ENCODE measurements at places on chromosomes 6 and 20.

DNA sequence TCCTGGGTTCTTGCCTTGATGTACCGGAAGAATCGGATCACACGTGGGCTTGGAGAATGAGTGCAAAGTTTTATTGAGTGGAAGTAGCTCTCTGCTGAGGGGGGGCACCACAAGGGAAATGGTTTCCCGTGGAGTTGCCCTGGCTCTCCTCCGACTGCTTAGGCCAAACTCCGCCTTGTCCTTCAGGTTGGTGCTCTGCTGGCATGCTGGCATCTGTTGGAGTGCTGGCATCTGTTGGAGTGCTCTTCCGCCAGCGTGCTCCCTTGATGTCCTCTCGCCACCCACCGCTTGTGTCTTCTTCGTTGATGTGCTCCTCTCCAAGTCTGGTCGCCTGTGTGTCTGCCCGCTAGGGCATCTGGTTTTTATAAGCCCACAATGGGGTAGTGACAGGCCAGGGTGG, 317.1 kb upstream of the HSF2 start:
- DNase-seq = no peak

GRCh38 chr6:89581689-89582088, 56.9 kb downstream of the LYRM2 start:
- DNase-seq = no peak

- no peak for DNase-seq
These were observed 49.4 kb downstream of the ERMARD start for GRCh38 chr6:169800668-169801395.

GRCh38 chr6:121223930-121224329, 110.3 kb downstream of the TBC1D32 start:
- DNase-seq = no peak

- no peak for DNase-seq
These were observed 30.6 kb downstream of the MTHFD1L start for GRCh38 chr6:150895928-150896632.

DNA sequence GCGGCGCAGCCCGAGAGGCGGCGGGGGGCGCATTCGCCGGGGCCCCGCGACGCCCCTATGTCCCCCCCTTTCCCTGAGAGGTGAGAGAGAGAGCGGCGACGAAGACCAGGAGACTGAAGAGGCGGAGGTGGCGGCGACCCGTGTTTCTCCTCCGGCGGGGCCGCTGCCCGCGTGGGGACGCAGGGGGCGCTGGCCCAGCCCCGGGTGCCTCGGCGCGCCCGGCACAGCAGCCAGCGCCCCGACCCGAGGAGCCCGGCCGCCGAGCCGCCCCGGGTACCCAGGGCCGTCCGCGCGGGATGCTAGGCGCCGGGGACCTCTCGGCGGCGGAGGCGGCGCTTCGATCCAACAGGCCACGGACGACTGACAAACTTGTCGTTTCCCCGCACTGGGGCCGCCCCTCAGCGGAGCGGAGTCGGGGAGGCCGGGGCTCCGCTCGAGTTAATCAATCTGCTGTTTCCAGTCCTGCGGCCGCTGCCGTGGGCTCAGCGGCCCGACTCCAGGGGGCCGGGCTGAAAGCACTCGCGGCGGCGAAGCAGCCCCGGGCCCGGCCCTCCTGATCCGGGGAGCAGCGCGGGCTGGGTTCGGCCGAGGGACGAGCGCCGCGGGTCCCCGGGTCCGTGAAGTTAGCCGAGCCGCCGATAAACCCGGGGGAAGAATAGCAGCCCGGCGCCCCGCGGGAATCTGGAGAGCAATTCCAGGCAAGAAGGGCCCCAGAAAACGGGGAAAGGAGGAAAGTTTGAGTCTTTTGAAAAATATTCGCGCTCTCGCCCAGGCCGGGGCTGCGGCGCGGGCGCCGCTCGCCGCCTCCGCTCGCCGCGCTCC, 631 bp downstream of the MDGA1 start:
- no peak for DNase-seq

DNA sequence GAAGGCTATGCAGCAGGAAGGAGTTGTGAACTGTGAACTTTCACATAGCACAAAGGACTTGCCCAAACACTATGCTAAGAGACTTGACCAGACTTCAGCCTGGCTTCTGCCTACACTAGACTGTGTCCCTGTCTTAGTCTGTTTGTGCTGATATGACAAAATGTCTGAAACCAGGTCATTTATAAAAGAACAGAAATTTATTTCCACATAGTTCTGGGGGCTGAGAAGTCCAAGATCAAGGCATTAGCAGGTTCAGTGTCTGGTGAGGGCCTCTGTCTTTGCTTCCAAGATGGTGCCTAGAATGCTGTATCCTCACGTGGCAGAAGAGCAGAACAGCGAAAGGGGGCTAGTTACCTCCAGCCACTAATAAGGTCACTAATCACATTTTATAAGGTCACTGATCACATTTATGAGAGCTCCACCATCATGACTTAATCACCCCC, 16.0 kb upstream of the MCM3 start:
- no peak for DNase-seq

DNA sequence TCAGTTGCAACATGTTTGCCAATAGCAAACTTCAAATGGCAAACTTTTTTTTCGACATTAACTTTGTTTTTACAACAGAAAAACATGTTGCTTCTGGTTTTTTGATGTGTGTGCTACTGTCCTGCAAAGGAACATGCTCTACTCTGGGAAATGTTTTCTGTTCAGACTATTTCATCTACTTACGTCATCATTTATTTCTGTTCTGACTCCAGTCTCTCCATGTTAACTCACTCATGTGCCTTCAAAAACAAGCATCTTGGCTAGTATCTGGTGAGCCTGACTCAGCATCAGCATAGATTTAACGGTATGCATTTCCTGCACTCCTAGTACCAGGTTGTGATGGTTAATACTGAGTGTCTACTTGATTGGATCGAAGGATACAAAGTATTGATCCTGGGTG, 36.1 kb upstream of the MAP7 start:
- no peak for DNase-seq

- DNase-seq = no peak
These were observed 536.8 kb upstream of the JAG1 start for GRCh38 chr20:11210611-11211010.

DNA sequence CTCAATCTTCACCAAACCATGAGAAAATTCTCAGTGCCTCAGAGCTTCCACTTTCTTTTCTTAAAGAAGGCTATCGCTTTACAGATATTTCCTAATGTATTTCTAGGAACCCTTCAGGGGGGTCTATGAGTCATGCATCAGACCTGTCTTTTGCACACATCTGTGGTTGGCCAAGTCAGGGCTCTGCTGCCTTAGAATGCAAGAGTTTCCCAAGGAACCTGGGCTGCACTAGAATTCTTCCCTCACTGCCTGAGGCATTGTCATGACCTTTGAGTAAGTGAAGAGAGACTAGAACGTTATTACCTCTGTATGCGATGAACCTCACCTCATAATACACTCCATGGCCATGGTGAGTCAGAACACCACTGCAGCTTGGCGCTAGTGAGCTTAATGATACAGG, 365.0 kb upstream of the ID4 start:
- no peak for DNase-seq

GRCh38 chr6:138226700-138227315, 8.5 kb upstream of the PBOV1 start:
- no peak for DNase-seq

DNA sequence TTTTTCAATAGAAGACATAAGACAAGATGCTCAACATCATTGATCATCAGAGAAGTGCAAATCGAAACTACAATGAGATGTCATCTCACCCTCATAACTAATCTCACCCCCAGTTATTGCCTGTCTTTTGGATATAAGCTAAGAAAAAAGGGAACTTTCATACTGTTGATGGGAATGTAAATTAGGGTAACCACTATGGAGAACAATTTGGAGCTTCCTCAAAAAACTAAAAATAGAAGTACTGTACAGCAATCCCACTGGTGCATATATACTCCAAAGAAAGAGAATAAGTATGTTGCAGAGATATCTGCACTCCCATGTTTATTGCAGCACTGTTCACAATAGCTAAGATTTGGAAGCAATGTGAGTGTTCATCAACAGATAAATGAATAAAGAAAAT, 26.4 kb upstream of the PHF3 start:
- DNase-seq = no peak

DNA sequence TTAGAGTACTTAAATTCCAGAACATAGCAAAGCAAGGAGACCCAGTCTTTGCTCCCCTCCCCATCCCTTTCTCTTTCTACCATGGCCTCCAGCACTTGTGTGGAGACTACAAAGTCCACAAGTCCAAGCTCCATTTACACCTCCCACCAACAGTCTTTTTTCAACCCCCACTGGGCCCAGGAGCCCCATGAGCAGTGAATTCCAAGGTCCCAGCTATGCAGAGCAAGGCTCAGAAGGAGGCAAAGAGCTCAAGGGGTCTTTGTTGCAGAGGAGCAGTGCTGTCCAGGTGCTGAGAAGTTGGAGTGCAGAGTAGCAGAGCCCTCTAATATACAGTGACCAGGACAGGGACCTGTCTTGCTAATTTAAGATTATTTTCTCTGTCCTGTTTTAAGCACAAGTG, 9.0 kb downstream of the PAK5 start:
- no peak for DNase-seq

DNA sequence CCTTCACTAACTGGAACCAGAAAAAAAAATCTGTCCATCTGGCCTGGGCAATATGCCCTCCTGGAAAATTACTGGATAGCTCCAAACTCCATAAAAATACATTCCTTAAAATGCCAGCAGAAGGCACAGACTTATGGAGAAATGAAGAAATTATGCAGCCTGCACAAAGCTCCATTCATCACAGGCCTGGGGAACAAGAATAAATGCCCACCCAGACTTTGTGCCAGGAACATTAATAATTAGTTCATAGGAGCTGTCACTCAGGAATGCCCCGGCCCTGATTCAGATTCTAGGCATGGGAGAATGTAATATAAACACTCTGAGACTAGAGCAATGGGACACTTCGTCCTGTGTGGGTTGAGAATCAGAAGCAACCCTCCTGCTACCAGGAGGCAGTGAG, 199.3 kb downstream of the OTOR start:
- DNase-seq = no peak

DNA sequence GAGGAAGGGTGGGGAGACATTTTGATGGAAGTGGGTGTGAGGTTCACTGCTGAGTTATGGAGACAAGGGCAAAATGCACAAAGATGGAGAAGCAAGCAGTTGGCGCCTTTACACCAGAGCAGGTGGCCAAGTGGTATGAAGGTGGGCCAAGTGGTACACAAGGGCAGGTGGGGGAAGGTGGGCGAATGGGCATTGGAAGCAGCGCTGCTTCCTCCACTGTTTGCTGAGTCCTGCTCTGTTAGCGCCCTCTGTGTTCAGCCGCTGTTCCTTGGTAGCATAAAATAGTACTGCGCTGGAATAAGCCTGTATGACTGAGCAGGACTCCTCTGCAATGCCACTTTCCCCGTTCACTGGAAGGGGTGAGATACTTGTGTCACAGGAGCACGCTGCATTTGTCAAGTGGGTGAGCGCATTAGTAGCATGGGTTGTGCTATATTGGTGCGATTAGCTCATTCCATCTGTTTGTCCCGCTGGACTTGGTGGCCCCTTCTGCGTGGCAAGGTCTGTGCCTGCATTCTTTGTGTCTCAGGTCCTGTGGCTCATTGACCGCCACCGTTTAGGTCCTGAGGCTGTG, 116.4 kb downstream of the TOX2 start:
- no peak for DNase-seq

DNA sequence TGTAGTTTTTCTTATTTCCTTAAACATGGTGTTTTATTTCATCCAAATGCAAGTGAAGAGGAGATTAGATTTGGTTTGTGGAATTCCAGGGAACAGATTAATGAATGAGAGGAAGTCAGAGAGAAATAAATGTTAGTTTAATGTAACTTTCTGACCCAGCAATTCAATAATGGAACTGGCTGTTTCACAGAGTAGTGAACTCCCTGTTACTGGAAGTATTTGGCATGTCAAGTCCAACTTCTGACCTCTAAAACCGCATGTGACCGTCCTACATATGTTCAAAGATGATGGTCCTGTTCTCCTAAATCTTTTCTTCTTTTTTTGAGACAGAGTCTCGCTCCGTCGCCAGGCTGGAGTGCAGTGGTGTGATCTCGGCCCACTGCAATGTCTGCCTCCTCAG, 18.7 kb downstream of the PROCR start:
- DNase-seq = no peak

GRCh38 chr6:163284151-163284550, 130.4 kb upstream of the QKI start:
- DNase-seq = no peak

DNA sequence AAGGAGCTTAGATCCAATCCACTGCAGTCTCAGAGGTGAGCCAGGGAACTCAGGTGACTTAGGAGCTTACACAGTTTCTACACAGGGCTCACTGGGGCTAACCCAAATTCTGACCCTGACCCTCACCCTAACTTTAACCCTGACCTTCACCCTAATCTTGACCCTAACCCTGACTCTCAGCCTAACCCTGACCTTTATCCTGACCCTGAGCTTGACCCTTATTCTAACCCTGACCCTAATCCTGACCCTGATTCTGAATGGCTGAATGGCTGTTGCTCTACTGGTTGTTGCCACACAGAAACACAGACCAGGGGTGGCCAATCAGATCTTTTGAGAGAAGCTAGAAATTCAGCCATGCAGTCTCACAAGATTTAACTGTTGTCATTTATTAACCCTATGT, 180.1 kb downstream of the TSHZ2 start:
- DNase-seq = no peak

GRCh38 chr6:132751306-132751705, 6.4 kb downstream of the VNN2 start:
- no peak for DNase-seq

DNA sequence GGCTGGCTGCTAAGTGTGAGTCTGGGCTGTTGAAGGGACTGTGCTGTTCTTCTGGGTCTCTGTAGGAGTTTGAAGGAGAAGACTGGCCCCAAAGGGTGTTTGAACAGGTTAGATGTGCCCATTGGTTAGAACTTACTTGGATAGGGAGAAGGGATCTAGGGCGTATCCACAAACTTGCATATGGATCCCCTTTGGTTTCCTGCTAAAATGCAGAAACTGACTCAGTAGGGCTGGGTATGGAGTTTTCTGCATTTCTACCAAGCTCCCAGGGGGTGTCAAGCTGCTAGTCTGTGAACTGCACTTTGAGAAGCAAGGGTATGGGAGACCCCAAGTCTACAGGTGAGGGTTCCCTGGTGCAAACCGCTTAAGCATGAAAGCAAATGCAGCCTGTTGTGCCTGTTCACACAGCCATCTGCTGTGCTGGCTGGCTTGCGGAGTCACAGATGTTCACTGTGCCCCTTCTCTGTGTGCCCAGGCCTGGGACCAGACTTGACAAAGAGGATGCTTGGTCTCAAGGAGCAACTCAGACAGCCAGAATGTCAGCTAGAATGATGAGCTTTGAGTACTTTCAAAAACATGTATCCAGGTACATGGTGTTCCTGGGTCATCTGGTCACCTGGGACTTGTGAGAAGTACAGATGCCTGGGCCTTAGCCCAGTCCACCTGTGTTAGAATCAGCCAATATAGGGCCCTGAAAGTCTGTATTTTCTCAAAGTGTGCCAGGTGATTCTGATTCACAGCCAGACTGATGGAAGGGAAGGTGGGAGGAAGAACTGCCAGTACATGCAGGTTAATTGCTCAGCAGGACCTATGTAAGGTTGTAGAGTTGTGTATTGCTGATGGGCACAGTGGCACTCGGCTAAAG, 7.4 kb downstream of the PPP1R16B start:
- no peak for DNase-seq

- no peak for DNase-seq
These were observed 304.1 kb downstream of the CDH4 start for GRCh38 chr20:61556111-61556510.

- DNase-seq = no peak
These were observed 1242.1 kb downstream of the HACE1 start for GRCh38 chr6:103617642-103618041.
